ENCODE measurements at places on chromosomes 2 and 18.

- DNase-seq, result no peak
Measured at GRCh38 chr18:74520096-74520833, 14.0 kb upstream of the CNDP1 start.

GRCh38 chr18:22314001-22314400 is 103.7 kb downstream of the CTAGE1 start:
- DNase-seq, result no peak

DNA sequence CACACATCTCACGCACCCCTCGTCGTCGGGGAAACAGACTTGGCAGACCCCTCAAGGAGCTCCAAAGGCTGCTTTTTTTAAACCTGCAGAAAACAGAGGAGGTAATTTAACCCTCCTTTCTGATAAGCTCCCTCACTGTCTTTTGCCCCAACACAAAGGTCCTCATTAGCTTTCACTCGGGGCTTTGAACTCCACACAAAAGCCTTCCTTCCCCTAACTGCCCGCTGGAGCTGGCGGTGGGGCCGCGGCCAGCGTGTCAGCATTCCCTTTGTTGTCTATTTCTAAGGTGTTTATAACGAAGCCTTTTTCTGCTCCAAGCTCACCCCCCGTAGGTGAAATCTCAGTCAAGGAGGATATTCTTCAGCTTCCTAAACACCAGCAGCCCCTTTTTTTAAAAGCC is 43.5 kb upstream of the ID2 start:
- no peak for DNase-seq

- DNase-seq, result no peak
Measured at GRCh38 chr2:124967325-124967724, 942.2 kb downstream of the CNTNAP5 start.

DNA sequence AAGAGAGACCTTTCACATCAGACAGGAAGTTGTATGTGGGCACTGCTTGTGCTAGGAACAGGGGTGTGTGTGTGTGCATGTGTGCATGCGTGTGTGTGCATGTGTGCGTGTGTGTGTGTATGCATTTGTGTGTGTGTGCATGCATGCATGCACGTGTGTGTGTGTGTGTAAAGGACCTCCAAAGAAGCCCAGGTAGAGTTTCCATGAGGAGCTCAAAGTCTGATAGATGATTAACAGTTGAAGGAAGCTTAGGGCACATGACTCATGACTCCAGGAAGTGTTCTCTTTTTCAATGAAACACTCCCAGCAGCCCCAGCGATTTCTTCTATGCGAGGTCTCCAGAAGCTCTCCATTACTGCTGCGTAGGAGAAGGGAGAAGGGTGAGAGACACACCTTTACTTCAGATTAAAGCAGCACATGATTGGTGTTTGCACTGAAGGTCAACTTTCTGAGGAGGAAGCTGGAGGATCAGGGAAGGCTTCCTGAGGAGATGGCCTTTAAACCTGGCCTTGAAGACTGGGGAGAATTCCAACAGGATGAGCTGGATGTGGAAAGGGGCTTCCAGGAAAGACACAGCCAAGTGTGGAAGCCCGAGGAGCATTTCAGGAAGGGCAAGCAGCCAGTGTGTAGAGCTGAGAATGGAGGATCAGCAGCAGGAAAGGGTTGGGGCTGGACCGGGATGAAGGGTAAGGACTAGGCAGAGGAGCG is 77.7 kb downstream of the SMAD4 start:
- no peak for DNase-seq

Measured in GM13976 (cell line).